ENCODE measurements at places on chromosomes 12 and 14.
A peak's percentile ranks its signal among the peaks of the same experiment; 100 is the strongest.

- peak; percentile 39 for DNase-seq
These were observed 934 bp upstream of the ZC2HC1C start for GRCh38 chr14:75068294-75069120.

- DNase-seq = no peak
These were observed 146.5 kb downstream of the TTC7B start for GRCh38 chr14:90669731-90670130.

- no peak for DNase-seq
These were observed 35.7 kb upstream of the HIF1A start for GRCh38 chr14:61659582-61659981.

DNA sequence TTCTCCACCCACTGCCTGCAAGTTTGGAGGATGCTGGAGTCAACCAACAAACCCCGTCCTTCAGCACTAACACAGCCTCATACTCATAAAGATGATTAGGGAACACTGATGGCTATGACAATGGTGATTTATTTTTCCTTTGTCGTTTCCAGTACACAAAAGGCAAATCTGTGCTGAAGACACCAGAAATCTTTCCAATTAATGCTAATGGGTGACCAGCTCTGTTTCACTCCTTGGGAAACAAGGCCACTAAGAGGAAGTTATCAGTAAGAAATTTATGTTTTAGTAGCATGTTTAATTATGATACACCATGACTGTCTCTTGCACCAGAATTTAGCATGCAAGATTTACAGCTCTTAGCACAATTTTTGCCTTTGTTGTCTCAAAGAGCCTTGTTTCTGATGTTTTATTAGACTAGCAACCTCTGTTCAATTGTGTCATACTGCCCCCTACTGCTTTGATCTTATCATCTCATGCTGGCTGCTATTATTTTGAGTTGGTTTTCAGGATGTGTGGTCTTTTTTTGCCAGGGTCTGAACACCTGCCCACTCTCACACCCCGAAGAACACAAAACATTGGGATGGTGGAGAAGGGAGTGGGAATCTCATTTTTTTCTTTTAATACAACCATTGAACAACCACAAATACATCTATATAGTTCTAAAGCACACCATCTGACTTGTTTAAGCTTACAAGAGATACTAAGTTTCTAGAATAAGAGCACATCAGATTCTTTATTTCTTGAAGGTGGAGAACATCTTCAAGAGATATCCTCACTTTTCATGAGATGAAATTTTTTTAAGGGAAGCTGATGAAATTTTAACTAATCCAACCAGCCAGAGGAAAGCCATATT is 160.9 kb downstream of the SPTSSA start:
- DNase-seq = peak; percentile 38

- DNase-seq = no peak
These were observed 480.5 kb downstream of the VRK1 start for GRCh38 chr14:97277711-97278110.
